ENCODE measurements at places on chromosomes 16 and 17.

- no peak for DNase-seq
Measured at GRCh38 chr16:7330709-7331108, 1.9 kb upstream of the RBFOX1 start.

- DNase-seq, result no peak
Measured at GRCh38 chr17:65142247-65142646, 5.1 kb downstream of the RGS9 start.

GRCh38 chr16:6193718-6194117, 1096.1 kb upstream of the EEF2KMT start:
- DNase-seq, result no peak

- no peak for DNase-seq
Measured at GRCh38 chr16:86316967-86317812, 193.1 kb upstream of the FOXF1 start.

GRCh38 chr17:17902877-17903276, 66.1 kb upstream of the SREBF1 start:
- no peak for DNase-seq

- no peak for DNase-seq
Measured at GRCh38 chr17:50279181-50279526, 4.9 kb downstream of the TMEM92 start.

GRCh38 chr16:74771656-74772315, 2.8 kb downstream of the FA2H start:
- no peak for DNase-seq

DNA sequence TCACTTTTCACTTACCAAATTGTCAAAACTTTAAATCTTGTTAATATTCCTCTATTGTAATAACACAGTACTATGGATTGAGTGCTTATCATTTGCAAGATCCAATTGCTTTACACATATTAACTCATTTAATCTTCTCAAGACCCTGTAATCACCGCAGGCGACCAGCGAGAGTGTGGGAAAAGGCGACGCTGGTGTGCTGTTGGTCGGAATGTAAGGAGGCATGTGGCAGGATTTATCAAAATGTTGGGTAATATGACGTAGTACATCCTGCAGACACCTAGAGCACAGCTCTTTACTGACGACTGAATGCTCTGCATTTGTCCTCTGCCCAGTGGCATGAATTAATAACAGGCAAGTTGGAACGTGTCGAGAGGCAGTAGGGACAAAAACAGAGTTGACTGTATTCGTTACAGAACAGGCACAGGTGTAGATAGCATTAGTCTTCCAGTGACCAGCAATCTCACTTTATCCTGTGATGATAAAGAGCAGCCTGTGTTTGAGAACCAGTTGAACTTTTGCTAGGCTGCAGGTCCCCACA, 80.3 kb downstream of the TNRC6C start:
- DNase-seq, result no peak

DNA sequence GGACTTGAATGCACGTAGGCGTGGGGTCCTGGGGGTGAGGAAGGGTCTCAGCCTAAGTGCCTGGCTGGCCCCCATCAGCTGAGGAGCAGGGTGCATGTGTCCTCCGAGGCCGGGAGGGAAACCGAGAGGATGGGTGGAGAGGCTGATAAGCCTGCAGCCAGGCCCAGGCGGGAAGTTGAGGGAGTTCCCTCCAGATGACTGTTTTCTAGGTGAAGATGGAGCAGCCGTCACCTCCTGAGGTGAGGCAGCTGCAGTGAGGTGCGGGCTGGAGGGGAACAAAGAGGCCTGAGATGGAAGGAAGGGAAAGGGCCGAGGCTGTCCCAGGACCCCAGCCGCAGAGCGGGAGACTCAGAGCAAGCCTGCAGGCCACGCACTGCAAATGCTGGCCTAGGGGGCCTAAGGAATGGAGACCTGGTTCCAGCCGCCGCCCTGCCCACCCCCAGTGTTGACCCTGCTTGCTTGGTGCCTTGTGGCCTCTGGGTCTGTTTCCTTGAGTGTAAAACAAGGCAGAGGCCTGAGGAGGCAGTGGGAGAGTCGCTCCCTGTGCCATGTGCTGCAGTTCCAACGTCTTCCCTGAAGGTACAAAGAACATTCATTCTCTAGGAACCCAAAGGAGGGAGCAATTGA, 3.0 kb downstream of the PECAM1 start:
- no peak for DNase-seq

DNA sequence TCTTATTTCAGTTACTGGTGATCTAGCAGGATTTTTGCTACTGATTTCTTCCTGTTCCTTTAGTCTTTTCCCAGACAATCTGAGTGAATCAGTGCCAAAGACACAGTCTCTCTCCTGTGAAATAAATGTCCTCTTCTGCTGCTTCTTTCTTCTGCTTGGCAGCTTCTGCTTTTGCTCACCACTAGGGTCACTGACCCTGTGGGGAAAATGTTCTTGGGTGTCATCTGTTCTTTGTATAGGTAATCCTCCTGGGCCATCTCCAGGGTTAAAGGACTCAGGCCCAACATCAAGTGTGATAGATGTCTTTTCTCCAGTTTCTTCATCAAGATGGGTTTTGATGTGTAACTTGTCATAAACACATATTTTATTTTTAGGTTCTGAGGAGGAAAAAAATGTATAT, 5.2 kb downstream of the PALB2 start:
- no peak for DNase-seq

- no peak for DNase-seq
Measured at GRCh38 chr17:79842136-79842655, 3.0 kb upstream of the CBX4 start.

GRCh38 chr16:2422123-2422867, 7.0 kb upstream of the CCNF start:
- no peak for DNase-seq

DNA sequence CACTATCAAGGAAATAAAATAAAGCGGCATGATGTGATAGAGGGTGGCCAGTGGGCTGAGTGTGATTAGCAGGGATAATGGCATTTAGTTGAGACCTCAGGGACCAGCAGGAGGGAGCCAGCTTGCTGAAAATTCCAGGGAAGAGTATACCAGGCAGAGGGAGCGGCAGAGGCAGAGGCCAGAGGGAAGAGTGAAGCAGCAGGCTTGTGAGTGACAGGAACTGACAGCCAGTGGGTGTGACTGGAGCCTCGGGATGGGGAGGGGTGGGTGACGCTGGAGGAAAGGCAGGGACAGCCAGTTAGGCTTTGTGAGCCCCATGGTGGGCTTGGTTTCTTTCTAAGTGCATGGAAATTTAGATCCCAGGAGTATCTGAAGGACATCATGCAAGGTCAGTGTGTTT, 209.7 kb upstream of the CACNG3 start:
- DNase-seq, result no peak

DNA sequence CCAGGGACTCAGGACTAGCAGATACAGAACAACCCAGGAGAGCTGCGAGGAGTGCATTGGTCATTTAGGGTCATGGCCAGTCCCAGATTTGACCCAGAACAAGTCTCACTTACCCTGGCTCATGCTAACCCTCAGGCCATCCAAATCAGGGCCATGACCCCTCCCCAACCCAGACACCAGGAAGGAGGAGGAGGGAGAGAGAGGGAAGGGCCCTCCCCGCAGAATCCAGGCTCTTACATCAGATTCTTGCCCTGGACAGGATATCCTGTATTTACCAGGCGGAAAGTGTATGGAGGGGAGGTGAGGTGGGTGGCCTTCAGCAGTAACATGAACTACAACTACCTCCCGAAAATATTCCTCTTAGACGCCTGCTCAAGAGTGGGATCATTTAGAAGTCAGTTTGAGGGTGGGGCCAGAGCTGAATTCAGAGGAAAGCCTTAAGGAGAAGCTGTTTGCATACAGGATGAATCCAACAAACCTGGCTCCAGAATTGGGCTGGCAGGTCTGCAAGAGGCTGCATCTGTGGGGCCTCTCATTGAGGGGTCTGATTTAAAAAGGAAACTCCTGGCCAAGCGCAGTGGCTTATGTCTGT, 2.1 kb downstream of the VAT1 start:
- no peak for DNase-seq

- DNase-seq, result no peak
Measured at GRCh38 chr16:82317411-82318167, 147.6 kb upstream of the MPHOSPH6 start.

GRCh38 chr16:75477680-75478473, 13.4 kb upstream of the TMEM170A start:
- DNase-seq, result no peak

- no peak for DNase-seq
Measured at GRCh38 chr17:59838052-59838916, 54.5 kb downstream of the TUBD1 start.

GRCh38 chr17:61833536-61834193, 29.7 kb downstream of the BRIP1 start:
- DNase-seq, result no peak

DNA sequence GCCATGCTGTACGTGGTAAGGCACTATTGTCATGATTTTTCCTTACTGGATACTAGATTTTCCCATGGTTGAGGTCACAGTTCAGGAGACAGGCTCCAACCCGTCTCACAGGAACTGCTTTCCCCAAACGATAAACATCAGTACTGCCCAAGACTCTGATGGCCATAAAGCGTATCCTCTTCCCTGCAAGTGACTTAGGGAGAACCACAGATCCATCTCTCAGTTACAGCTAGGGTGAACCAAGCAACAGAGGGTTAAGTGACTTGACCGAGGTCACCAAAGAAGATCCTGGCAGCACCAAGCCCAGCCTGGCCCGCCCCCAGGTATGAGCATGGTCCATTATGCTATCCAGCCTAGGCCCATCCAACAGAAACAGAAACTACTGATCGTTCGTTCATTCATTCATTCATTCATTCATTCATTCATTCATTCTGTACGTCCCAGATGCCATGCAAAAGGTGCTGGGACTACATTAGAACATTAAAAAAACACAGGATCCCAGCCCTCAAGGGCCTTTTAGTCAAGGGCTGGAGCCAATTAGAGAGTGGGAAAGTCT, 31.0 kb downstream of the MYH11 start:
- DNase-seq, result no peak

- DNase-seq, result no peak
Measured at GRCh38 chr17:13792314-13792713, 190.6 kb upstream of the HS3ST3A1 start.

DNA sequence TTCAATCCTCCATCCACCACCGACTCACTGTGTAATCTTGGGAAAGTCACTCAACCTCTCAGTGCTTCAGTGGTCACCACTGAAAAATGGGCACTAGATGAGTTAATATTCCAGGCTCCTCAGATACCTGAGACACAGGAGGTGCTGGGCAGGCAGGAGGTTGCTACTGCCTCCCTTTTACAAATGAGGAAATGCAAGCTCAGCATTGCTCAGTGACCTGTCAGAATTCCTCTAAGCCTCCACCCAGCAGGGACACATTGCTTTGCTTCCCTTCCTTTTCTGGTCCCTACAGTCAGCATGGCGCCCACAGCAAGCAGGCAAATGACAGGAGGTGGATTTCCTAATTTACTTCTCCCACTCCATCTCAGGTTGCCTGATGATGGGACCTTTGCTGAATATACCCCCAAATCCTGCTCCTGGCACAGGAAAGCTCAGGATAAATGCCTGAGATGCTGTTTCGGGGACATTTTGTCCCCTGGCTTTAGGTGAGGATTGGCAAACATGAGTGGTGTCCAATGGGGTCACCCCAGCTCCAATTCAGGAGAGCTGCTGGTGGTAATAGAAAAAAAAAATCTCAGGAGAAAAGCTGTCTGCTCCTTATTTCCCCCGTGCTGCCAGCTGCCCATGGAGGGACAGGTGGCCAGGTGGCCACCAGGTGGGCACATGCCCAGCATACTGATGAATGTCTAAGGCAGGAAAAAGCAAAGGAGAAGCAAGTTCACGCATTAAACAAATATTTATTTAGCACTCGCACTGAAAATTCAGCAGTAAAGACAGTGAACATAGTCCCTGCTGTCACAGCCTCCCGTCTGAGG, 5.0 kb upstream of the KRT13 start:
- no peak for DNase-seq

- DNase-seq, result no peak
Measured at GRCh38 chr16:89909777-89910716, 8.6 kb upstream of the MC1R start.

- DNase-seq, result no peak
Measured at GRCh38 chr16:56832768-56833167, 32.2 kb upstream of the SLC12A3 start.

- DNase-seq, result no peak
Measured at GRCh38 chr17:56558088-56558487, 35.4 kb upstream of the NOG start.

DNA sequence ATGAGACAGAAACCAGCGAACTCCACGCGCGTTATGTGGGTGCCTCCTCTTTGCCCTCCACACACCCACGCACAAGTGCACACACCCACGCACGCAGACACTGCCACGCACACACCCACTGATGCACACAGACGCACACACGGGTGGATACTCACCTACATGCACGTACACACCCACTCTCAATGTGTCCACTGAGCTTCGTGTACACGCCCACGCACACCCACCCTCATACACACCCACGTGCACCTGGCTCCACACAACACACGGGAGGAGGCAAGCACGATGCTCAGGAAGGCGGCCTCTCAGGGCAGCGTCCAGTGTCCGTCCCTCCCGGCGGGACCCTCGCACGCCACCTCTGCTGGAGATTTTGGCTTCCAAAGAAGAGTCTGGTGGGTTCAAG, 4.2 kb downstream of the RFNG start:
- DNase-seq, result no peak

DNA sequence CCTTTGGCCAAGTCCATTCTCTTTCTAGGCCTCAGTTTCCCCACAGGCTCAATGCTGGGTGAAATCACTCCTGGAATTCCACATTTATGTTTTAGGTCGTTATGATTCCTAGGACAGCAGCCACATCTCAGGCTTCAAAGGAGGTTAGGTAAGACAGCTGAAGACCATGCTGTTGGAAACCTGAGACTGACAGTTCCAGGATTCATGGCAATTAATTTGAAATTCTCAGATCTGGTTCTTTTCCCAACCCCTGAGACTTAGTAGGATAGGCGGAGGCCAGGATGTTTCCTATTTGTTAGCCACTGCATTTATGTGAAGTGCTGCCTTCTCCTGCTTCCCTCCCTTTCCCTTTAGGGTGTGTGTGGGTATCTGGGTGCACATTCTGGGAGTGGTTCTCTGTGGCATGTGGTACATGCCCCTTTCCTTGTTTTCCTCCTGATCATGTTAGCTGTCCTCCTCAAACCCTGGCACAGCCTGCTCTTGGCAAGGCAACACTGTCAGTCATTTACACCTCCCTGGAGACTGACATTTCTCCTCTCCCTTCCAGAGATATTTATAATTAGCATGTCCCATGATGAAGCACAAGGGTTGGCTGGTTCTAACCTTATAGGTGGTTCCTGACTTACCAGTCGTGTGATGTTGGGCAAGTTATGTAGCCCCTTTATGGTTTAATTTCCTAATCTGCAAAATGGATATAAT, 91.4 kb upstream of the SALL1 start:
- no peak for DNase-seq

- no peak for DNase-seq
Measured at GRCh38 chr16:53065461-53066061, 10.8 kb downstream of the CHD9 start.

Measured in NCI-H187 treated with DMSO at 0.1 percent for 48 hours (cell line).